Cortex of kidney (tissue), 1 donor: ENCODE measurements at places on chromosomes 4 and X.
A peak's percentile ranks its signal among the peaks of the same experiment; 100 is the strongest.

DNA sequence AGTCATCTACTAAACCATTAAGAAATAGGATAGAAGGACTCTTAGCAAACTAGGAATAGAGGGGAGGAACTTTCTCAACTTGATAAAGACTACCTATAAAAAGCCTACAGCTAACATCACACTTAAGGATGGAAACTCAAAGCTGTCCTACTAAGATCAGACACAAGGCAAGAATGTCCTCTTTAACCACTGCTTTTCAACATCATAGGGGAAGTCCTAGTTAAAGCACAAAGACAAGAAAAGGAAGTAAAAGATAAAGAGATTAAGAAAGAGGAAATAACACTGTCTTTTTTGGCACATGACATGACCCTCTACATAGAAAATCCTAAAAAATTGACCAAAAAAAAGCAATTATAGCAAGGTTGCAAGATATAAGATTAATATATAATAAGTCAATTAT is 136.6 kb downstream of the FBXW7 start:
- DNase-seq: no peak

- no peak for DNase-seq
These were observed 552 bp downstream of the ZDHHC9 start for GRCh38 chrX:129843209-129843458.

- DNase-seq: no peak
These were observed 185.5 kb upstream of the CPEB2 start for GRCh38 chr4:14816623-14817261.

DNA sequence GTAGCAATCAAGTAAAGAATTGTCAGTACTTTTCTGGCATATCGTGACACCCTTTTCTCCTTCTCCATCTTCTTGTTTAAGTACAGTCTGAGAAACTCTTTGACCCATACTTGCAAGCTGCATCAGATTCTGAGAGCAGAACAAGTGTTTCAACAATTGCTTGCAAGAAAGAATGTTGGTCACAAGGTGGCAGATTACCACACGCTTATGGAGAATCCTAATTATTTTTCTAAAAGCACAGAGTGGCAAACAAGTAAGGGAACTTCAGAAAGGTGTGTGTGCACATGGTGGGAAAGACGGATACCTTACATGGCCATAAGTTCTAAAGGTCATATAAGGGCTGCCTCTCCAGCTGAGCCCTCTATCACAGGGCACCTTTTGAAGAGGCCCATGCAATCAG is 136.4 kb upstream of the FGF13 start:
- DNase-seq: no peak

GRCh38 chr4:188396037-188396436 is 256.8 kb downstream of the TRIML1 start:
- no peak for DNase-seq

GRCh38 chr4:27861381-27861787 is 1000.7 kb downstream of the STIM2 start:
- DNase-seq: no peak

DNA sequence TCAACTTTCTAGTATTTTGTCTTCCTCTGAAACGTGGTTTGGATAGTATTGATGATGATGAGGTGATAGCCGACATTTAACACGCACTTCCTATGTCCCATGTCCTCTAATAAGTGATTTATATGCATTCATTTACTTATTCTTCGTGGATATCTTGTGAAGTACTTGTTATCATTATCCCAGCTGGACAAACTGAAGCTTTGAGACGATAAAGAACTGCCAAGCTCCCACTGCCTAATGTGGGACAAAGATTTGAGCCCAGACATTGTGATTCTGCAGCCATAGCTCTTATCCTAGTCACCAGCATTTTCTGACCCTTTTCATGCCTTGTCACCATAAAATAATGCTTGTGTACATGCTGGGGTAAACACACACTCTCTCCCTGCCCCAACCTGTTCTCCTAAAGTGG is 92.5 kb downstream of the RAPGEF2 start:
- DNase-seq: no peak

GRCh38 chr4:7423801-7424552 is 10.8 kb downstream of the PSAPL1 start:
- no peak for DNase-seq

- no peak for DNase-seq
These were observed 131.7 kb upstream of the VCX3A start for GRCh38 chrX:6666624-6667023.

GRCh38 chr4:5446595-5447226 is 261.6 kb downstream of the EVC2 start:
- DNase-seq: no peak

- DNase-seq: no peak
These were observed 3.2 kb downstream of the TMEM165 start for GRCh38 chr4:55398966-55399365.

DNA sequence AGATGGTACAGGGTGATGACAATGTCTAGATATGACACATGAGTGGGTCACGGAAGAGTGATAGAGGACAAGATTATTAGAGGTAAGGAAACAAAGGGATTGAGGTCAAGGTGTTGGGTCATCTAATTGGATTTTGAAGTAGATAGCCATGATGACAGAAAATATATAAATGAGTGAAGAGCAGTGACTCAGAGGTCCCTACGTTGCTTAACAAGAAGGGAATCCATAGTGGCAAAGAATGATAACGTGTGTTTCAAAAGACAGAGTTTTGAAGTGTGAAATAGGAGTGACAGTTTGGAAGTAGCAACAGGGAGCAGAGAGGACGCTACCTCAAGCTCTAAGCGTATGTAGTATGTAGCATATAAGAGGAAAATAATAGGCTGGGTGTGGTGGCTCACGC is 22.2 kb upstream of the CAMK2D start:
- no peak for DNase-seq

- no peak for DNase-seq
These were observed 199.8 kb upstream of the NOCT start for GRCh38 chr4:138815811-138816210.

DNA sequence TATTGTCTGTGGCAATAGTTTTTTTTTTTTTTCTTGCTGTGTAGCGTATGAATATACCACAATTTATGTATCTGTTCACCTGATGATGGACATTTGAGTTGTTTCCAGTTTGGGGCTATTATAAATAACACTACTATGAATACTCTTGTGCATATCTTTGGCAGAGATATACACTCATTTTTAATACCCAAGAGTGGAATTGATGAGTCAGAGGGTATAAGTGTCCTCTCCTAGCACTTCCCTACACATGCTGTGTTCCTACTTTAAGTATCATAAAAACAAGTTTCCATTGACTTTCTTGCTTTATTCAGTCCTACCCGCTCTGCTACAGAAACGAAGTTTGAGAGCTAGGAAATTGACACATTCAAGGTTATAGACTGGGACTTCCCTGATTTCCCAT is 39.8 kb downstream of the XIAP start:
- DNase-seq: no peak

- no peak for DNase-seq
These were observed 137.4 kb upstream of the STIM2 start for GRCh38 chr4:26723216-26723615.

DNA sequence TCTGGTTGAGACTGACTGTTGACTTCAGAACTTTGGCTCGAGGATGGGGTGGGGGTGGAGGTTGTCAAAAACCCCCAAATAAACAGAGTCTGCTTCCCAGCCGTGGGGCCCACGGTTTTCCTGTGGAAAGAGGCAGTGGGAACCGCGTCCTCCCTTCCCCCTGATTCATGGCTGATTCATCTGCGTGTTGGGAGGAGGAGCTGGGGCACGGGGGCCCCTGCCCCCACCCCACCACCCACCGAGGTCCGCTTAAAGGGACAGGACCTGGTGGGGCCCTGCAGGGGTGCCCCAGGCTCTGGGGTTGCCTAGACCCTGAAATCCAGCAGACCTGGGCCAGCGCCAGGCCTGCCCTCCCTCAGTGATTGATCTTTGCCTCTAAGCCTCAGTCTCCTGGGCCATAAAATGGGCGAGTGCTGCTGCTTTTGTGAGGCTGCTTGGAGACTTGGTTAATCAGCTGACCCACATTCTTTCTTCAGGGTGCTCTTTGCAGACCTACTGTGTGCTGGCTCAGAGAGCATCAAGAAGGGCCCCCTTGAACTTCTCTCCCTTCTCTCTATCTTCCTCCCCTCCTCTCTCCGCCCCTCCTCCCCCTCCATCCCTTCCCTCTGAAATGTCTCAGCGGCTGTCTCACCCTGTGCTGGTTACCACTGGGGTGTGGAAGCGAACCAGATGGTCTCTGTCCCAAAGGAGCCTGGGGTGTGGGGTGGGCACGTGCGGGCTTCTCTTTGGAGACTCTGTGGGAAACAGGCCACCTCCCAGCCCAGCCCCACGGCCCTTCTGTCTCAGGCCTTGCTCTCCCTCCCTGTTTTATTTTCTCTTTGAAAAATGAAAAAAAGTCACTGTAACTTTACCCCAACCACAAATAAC is 9.1 kb downstream of the HTRA3 start:
- no peak for DNase-seq

DNA sequence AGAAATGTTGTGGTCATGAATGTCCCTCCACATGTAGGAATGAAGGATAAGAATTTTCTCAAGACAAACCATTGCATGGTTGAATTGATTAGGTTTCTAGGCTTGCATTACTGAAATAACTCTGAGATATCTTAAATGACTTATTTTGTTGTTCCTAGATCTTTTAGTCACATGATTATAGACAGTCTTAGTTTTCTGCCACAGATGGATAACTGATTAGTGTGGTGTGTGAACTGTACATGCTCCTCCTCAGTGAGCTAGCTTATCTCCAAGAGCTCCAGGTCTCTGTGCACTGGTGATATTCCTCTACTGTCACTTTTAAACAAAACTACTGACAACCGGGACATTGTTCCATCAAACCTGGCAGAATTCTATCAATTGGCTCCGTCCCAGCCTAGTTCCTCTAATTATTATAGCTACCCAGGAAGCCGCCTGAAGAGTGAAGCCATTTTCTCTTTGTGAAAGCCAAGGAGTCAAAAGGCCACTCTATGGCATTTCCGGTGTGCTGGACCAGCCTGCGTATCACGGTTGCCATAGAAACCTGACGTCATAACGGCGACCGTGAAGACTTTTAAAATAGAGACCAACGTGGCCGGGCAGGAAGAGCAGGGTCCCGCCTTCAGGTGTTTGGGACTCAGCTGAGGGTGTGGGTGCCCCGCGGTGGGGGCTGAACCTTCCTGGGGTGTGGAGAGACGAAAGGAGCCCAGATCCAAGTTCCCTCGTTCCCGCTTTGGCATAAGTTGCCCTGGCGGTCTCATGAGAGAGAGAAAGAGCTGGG is 28.1 kb downstream of the BEX3 start:
- DNase-seq: no peak

DNA sequence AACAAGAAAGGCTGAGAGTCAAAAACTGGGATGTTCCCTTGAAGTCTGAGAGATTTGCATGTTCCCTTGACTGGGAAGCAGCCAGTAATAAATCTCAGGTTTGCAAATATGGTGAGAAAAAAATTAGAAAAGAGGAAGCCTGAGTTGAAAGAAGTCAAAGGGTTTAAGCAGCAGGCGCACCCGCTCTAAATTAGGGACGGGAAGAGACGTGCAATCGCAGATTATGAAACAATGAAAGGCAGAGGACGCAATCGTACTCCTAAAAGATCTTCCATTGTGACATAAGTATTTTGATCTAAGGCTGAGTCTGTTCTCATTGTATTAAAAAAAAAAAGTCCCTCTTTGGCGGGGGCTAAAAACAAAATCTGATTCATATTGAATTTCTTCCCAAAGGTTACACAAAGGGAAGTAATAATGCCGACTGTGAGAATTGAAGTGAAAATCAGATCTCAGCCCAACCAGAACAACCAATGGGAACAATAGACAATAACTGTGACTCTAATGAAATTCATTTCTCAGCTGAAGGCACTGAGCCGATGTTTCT is 28.2 kb downstream of the SAT1 start:
- DNase-seq: no peak

DNA sequence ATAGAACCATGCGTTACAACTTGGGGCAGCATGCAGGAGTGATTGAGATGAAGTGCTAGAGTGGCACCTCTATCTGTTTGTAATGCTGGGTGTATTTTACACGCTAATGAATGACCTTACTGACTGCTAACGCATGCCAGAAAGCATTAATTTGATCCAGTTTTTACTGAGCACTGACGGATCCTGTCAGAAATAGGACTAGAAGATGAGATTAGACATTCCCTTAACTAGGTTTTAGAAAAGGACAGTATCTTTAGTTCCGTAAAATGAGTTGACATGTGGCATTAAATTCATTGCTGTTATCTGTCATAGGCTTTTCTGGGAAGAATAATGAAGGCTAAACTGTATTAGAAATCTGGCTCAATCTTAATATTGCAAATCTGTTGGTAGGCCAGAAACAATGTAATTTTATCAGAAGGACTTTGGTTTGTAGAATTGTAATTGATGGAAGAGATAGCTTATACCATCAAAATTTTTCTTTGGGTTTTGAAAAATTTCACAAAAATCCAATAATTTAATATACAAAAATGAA is 140.4 kb upstream of the WDFY3 start:
- no peak for DNase-seq

- DNase-seq: no peak
These were observed 177.8 kb downstream of the RAB28 start for GRCh38 chr4:13306356-13306755.

DNA sequence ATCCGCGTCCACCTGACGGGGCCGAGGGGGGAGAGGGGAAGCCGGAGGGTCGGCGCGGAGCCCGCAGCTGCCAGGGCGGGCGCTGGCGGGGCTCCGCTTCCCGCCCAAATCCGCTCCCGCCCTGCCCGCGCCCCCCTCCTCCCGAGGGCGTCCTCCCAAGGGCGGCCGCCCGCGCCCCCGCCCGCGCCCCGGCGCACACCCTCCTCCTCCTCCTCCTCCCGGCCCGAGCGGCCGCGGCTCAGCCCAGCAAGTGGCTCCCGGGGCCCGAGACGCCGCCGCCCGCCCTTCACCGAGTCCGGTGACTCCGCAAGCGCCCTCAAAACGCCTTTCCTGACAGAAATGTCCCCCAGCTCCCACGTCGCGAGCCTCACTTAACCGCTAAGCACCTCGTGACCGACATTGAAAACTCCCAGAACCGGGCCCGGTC is 487 bp downstream of the HMGB2 start:
- DNase-seq: peak; percentile 37

- DNase-seq: no peak
These were observed 168.8 kb downstream of the CLCN4 start for GRCh38 chrX:10325611-10326010.

DNA sequence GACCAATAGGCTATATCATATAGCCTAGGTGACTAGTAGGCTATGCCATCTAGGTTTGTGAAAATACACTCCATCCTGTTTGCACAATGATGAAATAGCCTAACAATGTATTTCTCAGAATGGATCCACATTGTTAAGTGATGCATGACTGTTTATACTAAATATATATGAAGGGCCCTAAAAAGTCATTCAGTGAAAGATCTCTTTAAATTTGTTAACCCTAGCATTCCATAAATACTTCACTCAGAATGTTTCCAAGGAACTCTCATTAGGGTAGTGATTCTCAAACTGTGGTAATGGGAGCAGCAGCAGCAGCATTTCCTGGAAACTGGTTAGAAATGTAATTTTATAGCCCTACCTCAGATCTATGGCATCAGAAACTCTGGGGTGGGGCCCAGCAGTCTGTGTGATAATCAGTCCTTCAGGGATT is 74.9 kb downstream of the PRRG1 start:
- no peak for DNase-seq

- DNase-seq: no peak
These were observed 870 bp downstream of the PDZD4 start for GRCh38 chrX:153829549-153829798.
